ENCODE measurements at places on chromosomes 3 and 15. TPM values are rescaled to one million over a fixed set of nuclear protein-coding genes. Genes with fewer than 3 reads are reported as not detected.

DNA sequence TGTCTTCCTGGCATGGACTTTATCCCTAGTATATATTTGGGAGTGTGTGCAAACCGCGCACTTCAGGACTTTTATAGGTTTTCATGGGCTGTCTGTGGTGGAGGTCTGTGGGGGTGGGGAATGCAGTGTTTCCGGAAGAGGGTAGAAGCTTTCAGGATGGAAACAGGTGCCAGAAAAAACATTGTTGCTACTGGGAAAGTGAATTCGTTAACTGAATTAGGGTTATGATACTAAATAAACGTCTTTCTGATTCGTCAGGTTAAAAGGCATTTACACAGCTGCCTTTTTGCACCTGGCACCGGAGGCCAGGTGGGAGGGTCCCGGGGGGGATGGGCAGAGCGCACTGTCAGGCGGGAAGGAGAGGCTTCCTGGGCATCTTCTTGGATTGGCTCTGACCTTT lies 62.1 kb downstream of the SLCO3A1 start:
- DNase-seq = no peak

- DNase-seq = no peak
These were observed 16.9 kb downstream of the STIMATE start for GRCh38 chr3:52880474-52880873.

- DNase-seq = no peak
These were observed 190.4 kb downstream of the MBNL1 start for GRCh38 chr3:152459118-152459515.

- peak; percentile 10 for DNase-seq
These were observed 23.7 kb downstream of the CEP19 start for GRCh38 chr3:196688349-196688748.

GRCh38 chr3:178152988-178153387 lies 383.2 kb upstream of the KCNMB2 start:
- DNase-seq = no peak

DNA sequence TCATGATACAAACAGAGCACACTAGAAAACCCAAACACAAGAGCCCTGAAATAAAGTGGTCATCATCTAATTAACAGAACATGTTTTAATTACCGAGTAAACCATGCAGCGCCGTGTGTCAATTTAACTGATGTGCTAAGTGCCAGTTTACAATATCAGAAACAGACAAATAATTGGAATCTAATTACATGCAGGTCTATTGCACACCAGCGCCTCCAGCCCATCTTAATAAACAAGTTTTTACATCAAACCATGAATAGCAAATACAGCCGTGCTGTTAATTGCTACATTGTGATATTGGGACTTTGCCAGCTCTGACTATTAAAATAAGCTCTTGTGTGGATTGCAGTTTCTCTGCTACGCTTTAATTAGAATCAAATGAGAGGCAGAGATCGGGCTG lies 510.2 kb upstream of the MDFIC2 start:
- no peak for DNase-seq

DNA sequence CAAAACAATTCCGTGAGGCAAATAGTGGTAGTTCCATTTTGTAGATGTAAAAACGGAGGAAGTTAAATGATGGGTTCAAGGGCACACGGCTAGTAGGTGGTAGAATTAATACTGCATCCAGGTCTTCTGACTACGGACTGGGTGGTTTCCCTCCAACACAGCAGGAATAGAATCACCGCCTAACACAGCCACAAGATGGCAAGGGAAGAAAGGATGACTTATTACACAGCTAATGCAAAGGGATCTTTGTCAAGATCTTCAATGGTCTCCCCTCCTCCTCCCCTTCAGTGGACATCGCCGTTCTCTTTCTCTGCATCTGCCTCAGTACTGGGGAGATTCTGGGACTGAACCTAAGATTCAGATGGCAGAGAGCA lies 524 bp upstream of the TOPBP1 start:
- DNase-seq = peak; percentile 36

- no peak for DNase-seq
These were observed 545.7 kb downstream of the TBL1XR1 start for GRCh38 chr3:176651622-176652021.

DNA sequence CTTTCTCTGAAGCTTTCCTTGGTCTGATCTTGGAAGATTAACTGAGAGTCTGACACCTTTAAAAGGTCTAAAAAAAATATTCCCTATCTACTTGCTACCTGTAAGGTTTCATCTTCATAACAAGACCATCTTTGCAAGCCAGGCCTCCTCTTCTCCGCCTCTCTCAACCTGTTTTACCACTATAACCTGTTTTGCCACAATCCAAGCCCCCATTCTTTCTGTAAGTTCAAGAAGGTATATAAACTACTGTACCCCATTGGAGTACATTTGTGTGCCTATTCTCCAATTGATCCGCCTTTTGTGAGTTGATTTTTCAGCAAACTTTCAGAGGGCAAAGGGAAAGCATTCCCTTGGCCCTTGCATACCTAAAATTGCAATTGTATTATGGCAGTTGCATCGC lies 319.3 kb upstream of the NECTIN3 start:
- no peak for DNase-seq

DNA sequence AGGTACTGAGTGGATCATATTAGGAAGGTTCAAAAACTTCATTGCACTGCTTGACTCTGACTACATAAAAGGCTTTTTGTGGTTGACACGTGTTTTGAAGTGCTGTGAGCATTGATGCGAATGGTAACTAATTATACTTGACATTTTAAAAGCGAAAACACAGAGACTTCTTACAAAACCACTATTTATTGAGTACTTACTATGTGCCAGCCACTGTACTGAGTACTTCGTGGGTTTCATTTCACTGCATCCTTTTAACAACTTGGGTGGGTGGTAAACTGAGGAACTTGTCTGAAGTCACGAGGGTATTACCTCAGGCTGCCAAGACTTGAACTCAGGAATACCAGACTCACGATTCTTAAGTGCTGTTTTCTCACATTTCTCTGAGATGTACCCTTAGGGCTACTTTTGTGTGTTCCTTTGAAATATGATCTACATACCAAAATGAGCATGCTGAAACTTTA lies 45.3 kb upstream of the PPP4R2 start:
- DNase-seq = no peak

- no peak for DNase-seq
These were observed 48.5 kb upstream of the PPP2R3A start for GRCh38 chr3:135917076-135917475.

- no peak for DNase-seq
These were observed 85.8 kb downstream of the ATP11B start for GRCh38 chr3:182879031-182879611.

DNA sequence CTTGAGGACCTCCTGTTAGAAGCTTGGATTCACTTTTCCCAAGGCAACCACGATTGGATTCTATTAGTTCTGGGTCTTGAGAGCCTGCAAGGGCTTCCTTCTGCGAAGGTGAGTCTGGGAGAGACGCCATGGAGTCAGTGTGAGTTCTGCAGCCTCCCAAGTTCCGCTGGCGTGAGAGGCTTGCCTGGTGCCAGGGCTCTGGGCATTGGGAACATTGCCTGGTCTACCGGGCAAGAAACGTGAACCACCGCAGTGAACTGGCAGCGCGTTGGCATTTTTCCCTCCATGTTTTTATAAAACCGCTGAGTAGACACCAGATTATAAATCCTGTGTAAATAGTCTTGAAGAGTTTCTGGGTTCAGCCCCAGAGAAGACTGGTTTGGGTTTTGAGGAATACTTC lies 160.9 kb downstream of the IGF1R start:
- no peak for DNase-seq

DNA sequence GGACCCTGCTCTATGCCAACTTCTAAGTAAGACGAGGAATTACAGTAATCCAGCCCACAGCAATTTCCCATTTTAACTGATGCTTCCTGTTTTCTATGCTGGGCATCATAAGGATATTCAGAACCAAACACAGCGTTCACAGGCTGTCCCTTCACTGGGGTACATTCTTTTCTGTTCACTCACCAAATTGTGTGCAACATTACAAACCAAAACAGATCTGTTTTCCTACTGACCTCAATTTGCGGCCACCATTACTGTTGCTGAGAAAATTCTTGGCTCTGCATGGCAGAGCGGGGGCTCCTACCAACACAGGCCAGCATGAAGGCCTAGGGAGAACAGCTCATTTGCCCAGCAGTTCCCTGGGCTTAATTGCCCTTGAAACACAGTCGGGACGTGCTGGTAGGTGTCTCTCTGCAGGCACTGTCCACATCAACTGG lies 76.5 kb downstream of the MYO1E start:
- peak; percentile 95 for DNase-seq

DNA sequence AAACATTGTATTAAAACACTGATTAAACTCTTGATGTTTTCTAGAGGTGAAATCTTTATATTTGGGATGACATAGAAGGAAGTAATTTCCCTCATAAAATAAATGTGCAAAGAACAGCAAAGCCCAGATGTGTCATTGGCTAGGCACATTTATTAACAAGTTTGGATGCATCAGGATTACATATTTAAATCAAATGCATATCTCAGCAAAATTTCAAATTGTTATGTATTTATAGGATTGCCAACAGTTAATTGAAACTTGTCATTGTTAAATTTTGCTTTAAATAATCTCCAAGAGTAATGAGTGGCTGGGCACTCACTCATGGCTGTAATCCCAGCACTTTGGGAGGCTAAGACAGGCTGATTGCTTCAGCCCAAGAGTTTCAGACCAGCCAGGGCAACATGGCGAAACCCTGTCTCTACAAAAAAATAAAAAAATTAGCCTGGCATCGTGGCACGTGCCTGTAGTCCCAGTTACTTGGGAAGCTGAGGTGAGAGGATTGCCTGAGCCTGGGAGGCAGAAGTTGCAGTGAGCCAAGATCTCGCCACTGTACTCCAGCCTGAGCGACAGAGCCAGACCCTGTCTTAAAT lies 28.2 kb downstream of the ARIH1 start:
- no peak for DNase-seq

- peak; percentile 51 for DNase-seq
These were observed 10.8 kb downstream of the RASL12 start for GRCh38 chr15:65056868-65057548.

GRCh38 chr3:155605571-155605970 lies 139.3 kb downstream of the PLCH1 start:
- DNase-seq = no peak

- no peak for DNase-seq
These were observed 536 bp downstream of the SEC61A1 start for GRCh38 chr3:128052595-128053351.

DNA sequence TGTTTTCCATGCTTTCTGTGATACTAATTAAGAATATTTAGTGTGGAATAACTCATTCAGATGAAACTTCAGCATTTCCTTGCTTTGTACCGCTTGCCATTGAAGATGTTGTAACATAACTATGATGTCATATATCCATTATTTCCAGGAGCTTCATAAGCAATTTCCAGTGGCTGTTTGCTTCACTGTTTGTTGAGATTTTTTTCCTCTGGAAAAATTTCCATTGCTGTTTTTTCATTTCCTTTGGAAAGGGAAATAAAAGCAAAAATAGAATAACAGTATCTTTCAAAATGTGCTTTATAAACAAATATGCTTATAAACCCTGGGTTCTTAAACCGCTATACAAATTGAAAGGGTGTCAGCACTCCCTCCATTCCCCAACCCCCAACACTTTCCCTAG lies 319.6 kb upstream of the SEMA6D start:
- no peak for DNase-seq

GRCh38 chr3:114364806-114365654 lies 71.2 kb downstream of the TIGIT start:
- DNase-seq = no peak

- peak; percentile 33 for DNase-seq
These were observed 556.3 kb upstream of the TBL1XR1 start for GRCh38 chr3:177753451-177754155.

TP63 gene
- total RNA-seq = 0.94 TPM

FOXB1 gene
- 1.3 TPM for total RNA-seq

SLC27A2 gene
- total RNA-seq = not detected

IL16 gene
- 0.36 TPM for total RNA-seq

LOXL1 gene
- 384 TPM for total RNA-seq

HLTF gene
- 19.5 TPM for total RNA-seq

MYO1E gene
- 244 TPM for total RNA-seq

CCK gene
- not detected for total RNA-seq

RGMA gene
- total RNA-seq = 6.2 TPM

ZNF501 gene
- total RNA-seq = 2.2 TPM

SPTBN5 gene
- 5.3 TPM for total RNA-seq

Measured in astrocyte (in vitro differentiated cells and primary cell).